Pericardium fibroblast (primary cell): ENCODE measurements at places on chromosomes 16 and 17. TPM values are rescaled to one million over a fixed set of nuclear protein-coding genes. Genes with fewer than 3 reads are reported as not detected.

The NPIPB6 gene
- total RNA-seq = under 0.01 and 0.09 TPM in 2 replicates

The TSPAN10 gene
- 1.2 and 1.4 TPM in 2 replicates for total RNA-seq

The PIEZO1 gene
- 126 and 134 TPM in 2 replicates for total RNA-seq

The BAHCC1 gene
- total RNA-seq = 7.0 and 18.8 TPM in 2 replicates

The CLEC18A gene
- 0.12 TPM in 1 of 2 replicates, not detected in the other for total RNA-seq

The NRN1L gene
- 0.47 and 0.77 TPM in 2 replicates for total RNA-seq

The SLC16A5 gene
- total RNA-seq = 5.0 and 6.0 TPM in 2 replicates

The NPIPB8 gene
- total RNA-seq = not detected in 2 replicates

The GNG13 gene
- not detected in 2 replicates for total RNA-seq

The TBC1D26 gene
- total RNA-seq = not detected in 2 replicates

The EPX gene
- total RNA-seq = not detected in 2 replicates

The CYBA gene
- 145 and 261 TPM in 2 replicates for total RNA-seq

The ADGRG3 gene
- not detected in 2 replicates for total RNA-seq

The TBC1D3I gene
- not detected in 2 replicates for total RNA-seq

The STX1B gene
- under 0.01 and 0.94 TPM in 2 replicates for total RNA-seq

The CALB2 gene
- 4.7 TPM in 1 of 2 replicates, not detected in the other for total RNA-seq

The MPP2 gene
- total RNA-seq = 2.6 TPM in 2 replicates

The TPSG1 gene
- total RNA-seq = not detected in 2 replicates

The GAS7 gene
- 15.2 and 69.5 TPM in 2 replicates for total RNA-seq

The CHRNE gene
- 0.51 TPM in 1 of 2 replicates, not detected in the other for total RNA-seq

The TBC1D3D gene
- total RNA-seq = 0.09 TPM in 1 of 2 replicates, not detected in the other

The CDH16 gene
- total RNA-seq = not detected in 2 replicates

The JMJD6 gene
- 10.0 and 19.8 TPM in 2 replicates for total RNA-seq

The PKMYT1 gene
- total RNA-seq = 2.7 and 3.0 TPM in 2 replicates

The CLDN7 gene
- 0.17 and 1.3 TPM in 2 replicates for total RNA-seq

The CDH3 gene
- 0.17 and 0.47 TPM in 2 replicates for total RNA-seq

The NOG gene
- total RNA-seq = 0.23 TPM in 1 of 2 replicates, not detected in the other

The NLK gene
- total RNA-seq = 11.4 and 15.3 TPM in 2 replicates

The TRAF7 gene
- 59.3 and 62.7 TPM in 2 replicates for total RNA-seq

The HOXB2 gene
- 20.5 and 21.0 TPM in 2 replicates for total RNA-seq

The FGF11 gene
- total RNA-seq = 0.43 and 2.0 TPM in 2 replicates

The MYH3 gene
- 1.3 and 31.8 TPM in 2 replicates for total RNA-seq

The PDF gene
- total RNA-seq = 18.8 and 20.9 TPM in 2 replicates

The TMEM98 gene
- total RNA-seq = 110 and 131 TPM in 2 replicates

The GPRC5C gene
- 6.9 and 54.8 TPM in 2 replicates for total RNA-seq

The QRICH2 gene
- 1.5 and 3.0 TPM in 2 replicates for total RNA-seq

The CTRB2 gene
- not detected in 2 replicates for total RNA-seq

The OR4D1 gene
- not detected in 2 replicates for total RNA-seq

The NUP88 gene
- total RNA-seq = 34.5 and 41.4 TPM in 2 replicates

The BLTP2 gene
- total RNA-seq = 73.8 and 81.3 TPM in 2 replicates

The BCAR1 gene
- total RNA-seq = 49.6 and 119 TPM in 2 replicates

The TEX19 gene
- not detected in 2 replicates for total RNA-seq

The MAPK7 gene
- total RNA-seq = 26.1 and 35.3 TPM in 2 replicates

The TLCD1 gene
- 11.8 and 20.7 TPM in 2 replicates for total RNA-seq

The TNP2 gene
- not detected in 2 replicates for total RNA-seq

The C1QTNF8 gene
- not detected in 2 replicates for total RNA-seq

The CCL7 gene
- total RNA-seq = not detected in 2 replicates

The PLLP gene
- total RNA-seq = 0.17 and 2.1 TPM in 2 replicates

The SLC22A31 gene
- total RNA-seq = 1.1 TPM in 1 of 2 replicates, not detected in the other

The EFCAB13 gene
- 0.51 and 1.4 TPM in 2 replicates for total RNA-seq

The ACOX1 gene
- total RNA-seq = 19.1 and 24.3 TPM in 2 replicates

The TP53TG3E gene
- not detected in 2 replicates for total RNA-seq
